Left colon (tissue), 2 donors: ENCODE measurements at places on chromosomes 4 and X.

DNA sequence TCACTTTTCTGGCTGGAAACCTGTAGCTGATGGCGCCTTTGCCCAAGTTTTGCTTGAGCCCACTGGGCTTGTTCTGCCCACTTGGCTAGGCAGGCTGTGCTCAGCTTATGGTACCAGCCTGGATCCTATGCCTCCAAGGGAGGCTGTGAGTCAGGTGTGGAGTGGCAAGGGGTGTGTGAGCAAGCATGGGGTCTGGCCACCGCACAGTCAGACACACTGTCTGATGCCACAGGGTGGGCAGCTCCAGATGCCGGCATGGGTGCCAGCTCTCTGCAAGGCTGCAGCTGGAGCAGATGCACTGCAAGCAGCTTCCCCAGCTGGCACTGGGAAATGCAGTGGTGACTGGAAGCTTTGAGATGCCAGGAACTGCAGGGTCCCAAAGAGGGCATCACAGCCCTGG is 16.3 kb upstream of the GIMD1 start:
- DNase-seq, result no peak

GRCh38 chr4:128427832-128428366 is 140.3 kb upstream of the PGRMC2 start:
- DNase-seq, result peak; percentile 63

DNA sequence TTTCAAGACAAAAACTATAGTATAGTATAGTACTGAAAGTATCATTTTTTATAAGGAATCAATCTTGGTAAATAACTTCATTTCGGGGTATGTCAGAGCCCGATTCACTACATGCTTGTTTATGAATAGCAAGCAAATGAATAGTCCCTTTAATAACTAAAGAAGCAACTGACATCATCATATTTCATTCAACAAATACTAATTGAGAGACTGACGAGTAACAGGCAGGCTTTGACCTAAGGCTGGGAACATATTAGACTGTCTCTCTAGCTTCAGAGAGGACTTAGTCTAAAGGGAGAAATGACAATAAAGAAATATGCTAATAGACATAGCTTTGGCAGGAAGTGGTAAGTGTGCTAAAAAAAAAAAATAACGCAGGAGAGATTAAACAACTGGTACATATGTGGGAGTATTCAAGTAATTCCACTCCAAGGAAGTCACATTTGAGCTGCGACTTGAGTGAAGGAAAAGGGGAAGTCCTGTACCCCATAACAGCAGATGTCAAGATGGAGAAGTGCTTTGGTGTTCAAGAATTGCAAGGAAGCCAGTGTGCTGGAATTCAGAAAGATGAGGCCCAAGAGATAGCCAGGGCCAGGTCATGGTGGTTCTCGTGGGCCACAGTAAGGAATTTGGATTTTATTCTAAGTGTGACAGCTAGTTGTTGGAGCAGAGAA is 284.9 kb downstream of the FBXO8 start:
- DNase-seq, result no peak

GRCh38 chrX:7706032-7706431 is 136.9 kb upstream of the VCX start:
- DNase-seq, result no peak
